Bone marrow (tissue), 2 donors: ENCODE measurements at places on chromosomes 3 and 15.

GRCh38 chr3:94909726-94910125 is 846.9 kb downstream of the NSUN3 start:
- DNase-seq: no peak

DNA sequence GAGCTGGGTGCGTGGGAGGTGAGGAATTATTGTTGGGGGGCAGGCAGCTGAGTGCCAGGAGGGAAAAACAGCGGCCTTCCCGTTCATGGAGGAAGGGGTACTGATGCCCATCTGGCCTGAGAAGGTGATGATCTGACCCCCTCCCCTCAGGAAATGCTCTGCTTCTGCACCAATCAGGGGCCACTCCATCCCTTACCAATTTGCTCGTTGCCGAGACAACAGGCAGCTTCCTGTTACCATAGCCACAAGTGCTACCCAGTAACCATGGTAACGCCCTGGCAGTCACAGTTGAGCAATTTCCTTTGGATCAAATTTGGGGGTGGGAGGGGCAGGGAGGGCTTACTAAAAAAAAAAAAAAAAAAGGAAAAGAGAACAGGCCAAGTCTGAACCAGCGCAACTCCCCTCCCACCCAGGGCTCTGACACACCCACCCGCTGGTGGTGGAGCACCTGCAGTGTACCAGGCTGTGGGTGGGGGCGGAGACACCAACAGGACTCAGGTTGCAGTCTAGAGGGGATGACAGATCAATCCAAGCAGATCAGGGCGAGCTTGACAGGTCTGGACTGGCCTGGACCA is 13.7 kb downstream of the CELF6 start:
- no peak for DNase-seq

GRCh38 chr3:197846491-197846890 is 55.4 kb downstream of the LRCH3 start:
- no peak for DNase-seq

DNA sequence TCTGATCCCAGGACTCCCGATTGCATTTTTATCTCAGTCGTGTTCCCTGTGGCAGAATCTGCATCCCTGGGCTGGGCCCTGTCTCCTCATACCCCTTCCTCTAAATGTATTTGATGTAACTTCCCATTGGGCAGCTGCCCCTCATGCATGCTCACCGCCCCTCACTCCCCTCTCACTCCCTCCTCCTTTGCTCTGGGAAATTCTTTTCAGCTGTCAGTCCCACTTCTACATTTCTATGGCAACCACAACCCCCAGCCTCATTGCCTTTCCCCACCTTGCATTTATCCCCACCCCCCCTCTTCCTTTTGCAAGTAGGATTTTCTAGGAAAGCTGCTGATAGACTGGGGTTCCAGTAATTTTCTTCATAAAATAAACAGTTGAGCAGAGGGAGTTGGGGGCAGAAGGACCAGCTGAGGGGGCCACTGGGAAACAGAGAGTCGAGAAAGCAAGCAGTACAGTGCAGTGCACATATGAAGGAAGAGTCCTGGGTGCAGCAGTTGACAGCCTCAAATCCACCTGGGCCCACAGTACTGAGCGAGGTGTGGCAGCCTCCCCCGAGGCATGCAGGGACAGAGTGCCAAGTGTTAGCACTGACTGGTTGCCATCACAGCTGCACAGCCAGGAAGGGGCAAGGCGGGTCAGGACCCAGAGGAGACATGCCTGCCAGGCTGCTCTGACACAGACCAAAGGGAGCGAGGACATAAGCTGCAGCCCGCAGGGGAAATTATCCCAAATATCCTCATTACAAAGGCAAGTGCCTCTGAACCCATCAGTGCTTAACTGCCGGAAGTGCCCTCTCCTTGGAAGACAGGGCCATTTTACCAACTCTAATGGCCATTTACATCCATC is 476.3 kb downstream of the EPHB1 start:
- DNase-seq: no peak

DNA sequence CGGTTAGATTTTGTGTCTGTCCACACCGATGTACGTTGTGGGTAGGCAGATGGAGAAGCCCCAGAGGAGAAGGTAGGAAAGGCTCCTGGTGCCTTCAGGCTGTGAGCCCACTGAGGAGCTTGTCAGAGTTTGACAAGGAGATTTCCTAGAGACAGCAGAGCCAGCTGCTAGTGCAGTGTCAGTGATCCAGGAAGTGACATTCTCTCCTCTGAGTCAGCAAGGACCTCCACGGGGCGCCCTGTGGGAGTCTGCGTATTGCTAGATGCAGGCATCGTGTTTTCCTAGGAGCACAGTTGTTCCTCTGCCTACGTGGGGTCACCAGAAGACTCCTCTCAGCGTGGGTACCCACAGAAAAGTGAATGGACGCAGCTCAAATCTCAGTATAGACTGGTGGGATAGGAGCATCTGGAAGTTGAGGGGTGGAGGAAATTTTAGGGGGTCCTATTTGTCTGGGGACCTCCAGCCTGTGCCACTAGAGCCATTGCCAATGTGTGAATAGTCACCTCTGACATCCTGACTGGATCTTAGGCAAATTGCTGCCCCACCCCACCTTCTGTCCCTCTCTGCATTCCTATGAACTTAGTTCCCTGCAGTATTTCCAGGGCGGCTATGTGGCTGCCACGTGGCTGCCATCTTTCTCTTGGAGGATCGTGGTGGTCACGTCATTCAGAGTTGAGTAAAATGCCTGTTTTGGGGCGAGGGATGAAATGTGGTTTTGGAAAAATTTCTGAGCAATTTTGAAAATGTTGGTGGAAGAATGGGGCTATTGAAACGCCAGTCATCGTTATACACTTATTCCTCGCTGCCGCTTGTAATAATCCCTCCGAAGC is 84.8 kb upstream of the KLHL25 start:
- no peak for DNase-seq

- no peak for DNase-seq
Observed at GRCh38 chr3:67030785-67031740, 33.0 kb downstream of the KBTBD8 start.

DNA sequence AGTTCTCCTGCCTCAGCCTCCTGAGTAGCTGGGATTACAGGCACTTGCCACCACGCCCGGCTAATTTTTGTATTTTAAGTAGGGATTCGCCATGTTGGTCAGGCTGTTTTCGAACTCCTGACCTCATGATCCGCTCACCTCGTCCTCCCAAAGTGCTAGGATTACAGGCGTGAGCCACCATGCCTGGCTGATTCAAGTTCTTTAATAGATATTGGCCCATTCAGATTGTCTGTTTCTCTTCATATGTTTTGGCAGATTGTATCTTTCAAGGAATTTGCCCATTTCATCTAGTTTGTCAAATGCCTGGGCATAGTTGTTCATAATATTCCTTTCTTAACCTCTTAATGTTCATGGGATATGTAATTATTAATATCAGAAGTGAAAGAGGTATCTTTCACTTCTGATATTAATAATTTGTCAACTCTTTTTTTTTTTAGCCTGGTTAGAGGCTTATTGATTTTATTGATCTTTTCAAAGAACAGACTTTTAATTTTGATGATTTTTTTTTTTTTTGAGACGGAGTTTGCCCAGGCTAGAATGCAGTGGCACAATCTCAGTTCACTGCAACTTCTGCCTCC is 40.2 kb upstream of the ZFAND6 start:
- DNase-seq: no peak

DNA sequence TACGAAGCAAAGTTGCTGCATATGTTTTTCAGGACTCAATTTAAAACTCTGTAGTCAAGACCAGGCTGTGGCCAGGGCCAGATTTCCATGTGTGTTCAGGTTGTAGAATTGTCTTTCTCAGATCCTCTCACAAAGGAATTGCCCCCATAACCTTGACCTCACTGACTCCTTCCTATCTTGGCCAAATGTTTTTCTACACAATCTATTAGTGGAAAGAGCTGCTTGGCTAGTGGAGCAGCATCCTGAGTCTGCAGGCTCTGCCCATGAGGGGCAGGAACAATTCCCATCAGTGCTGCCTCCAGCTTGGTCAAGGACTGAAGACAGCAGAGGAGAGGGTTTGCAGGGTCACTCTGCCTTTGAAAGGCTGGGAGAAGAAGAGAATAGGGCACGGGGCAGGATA is 6.9 kb upstream of the TBC1D21 start:
- no peak for DNase-seq

DNA sequence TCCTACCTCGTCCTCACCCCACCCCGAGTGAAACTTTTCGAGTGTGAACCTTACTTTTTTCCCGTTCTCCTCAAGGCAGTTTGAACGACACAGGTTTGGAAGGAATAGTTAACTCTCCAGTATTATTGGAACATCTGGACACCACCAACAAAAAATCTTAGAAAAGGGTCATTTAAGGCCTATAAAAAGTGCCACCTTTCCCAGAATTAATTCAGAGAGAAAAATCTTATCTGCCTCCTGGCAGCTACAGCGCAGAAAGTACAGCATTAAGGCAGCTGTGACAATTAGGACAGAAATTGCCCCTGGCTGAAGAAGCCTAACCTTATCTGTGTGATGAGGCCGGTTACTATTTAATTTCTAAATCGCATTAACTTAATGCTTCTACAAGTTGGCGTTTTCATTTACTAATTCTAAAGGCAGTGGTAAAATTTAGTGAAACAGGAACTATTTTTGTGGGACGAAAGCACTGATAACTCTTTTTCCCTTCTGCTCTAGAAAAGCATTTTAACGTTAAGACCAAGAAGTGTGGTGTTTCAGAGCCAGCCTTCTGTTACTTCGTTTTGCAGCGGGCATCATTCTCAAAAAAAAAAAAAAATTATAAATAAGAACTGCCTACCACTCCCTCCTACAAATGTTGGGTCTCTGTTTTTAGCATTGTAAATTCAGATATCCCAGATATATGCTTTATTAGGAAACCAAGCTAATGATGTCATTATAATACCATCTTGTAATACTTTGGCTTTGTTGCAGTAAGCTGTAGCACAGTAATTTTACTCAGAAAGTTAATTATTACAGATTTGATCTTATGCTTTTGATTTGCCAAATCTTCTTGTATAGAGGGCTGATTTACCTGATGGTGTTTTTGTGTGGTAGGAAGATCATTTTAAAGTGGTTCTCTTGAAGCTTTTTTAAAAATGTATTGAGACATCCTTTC is 1.4 kb downstream of the ATP11B start:
- DNase-seq: no peak

GRCh38 chr3:42686832-42687650 is 1.7 kb downstream of the KLHL40 start:
- no peak for DNase-seq

DNA sequence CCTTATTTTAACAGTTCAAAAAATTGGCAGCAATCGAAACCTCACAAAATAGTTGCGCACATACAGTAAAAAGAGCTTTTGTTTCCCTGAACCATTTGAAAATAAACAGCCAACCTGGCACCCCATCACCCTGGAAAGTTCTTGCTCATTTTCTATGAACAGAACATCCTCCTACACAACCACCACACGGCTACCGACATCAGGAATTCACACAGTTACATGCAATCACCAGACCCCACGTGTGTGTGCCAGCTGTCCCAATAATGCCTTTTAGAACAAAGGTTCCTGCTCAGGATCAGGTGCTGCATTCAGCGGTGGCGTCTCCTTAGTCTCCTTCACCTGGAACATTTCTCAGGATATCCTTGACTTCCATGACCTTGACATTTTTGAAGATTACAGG is 186.5 kb downstream of the KLF13 start:
- no peak for DNase-seq

DNA sequence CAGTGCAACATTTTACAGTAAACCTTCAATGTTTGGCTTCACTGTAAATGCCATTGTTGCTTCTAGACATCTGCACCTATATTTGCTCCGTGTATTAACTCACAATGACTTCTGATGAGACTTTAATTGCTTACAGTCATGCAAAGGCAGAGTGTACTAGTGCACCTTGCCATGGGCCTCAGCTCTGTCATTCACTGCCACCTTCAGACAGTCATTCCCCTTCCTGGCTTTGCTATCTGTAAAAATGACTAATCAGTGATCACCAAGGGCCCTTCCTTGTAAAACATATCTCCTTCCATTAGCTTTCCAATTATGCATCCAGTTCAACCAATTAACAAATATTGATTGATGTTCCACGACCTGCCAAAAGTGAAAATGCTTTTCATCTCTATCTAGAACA is 120.3 kb downstream of the ARRDC4 start:
- DNase-seq: no peak

GRCh38 chr15:25987638-25988037 is 124.5 kb upstream of the ATP10A start:
- no peak for DNase-seq

DNA sequence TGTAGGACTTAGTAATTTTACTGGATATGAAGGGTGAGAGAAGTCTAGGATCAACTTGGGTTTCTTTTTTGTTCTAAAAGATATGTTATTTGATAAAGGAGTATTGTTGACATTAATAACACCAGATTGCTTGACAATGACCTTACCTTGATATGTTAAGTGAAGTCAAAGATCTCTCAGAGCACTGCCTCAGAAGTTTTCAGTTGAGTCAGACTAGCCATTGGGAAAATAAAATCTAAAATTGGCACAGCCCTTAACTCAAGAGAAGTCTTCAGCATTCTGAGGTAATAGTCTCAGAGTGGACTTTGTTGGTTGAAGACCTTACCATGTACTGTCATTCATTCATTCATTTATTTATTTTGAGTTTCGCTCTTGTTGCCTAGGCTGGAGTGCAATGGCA is 22.4 kb upstream of the ZNF609 start:
- no peak for DNase-seq

DNA sequence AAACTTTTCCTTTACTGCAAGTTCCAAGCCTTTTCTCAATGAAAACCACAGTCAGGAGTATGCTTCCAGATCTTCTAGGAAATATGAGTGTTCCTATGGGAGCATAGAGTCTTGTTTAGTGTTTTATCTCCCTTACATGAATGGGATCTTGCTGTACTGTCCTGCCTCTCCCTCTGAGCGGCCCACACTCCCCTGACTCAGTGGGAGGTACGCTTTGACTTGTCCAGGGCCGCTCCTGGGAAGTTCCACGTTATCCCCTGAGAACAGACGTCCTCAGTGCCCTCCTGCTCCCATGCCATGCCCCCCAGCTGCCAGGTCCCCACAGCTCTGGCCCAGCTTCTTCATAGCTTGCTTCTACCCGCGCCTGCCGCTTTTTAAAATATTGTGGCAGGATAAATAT is 28.9 kb upstream of the VPS33B start:
- no peak for DNase-seq

- DNase-seq: no peak
Observed at GRCh38 chr3:181695661-181696491, 15.8 kb upstream of the SOX2 start.

DNA sequence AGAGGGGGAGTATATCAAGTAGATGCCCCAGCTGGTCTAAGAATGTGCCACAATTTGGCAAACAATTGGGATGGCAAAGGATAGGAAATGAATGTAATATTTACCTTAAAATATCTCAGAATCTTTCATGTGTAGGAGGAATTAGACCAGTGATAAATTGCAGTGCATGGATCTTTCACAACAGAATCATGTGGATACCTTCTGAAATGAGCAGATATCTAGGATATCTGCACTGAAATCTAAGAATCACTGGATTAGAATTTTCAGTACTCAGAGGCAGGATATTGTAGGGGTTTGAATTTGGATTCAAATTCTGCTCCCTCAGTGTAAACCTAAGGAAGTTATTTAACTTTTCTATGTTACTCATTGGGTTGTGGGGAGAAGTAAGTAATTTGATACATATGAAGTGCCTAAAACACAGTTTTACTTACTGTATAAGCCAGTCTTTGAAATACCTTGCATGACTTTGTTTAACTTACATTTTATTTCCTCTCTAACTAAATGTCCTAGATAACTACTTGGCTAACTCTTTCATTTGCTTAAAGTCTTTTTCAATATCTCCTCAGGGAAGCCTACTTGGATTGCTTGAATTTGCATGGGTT is 8.8 kb downstream of the IL1RAP start:
- DNase-seq: no peak

- no peak for DNase-seq
Observed at GRCh38 chr15:69039516-69040225, 25.2 kb downstream of the NOX5 start.
